Immature natural killer cell (primary cell): ENCODE measurements at places on chromosomes 3 and 15. TPM values are rescaled to one million over a fixed set of nuclear protein-coding genes. Genes with fewer than 3 reads are reported as not detected.

DNA sequence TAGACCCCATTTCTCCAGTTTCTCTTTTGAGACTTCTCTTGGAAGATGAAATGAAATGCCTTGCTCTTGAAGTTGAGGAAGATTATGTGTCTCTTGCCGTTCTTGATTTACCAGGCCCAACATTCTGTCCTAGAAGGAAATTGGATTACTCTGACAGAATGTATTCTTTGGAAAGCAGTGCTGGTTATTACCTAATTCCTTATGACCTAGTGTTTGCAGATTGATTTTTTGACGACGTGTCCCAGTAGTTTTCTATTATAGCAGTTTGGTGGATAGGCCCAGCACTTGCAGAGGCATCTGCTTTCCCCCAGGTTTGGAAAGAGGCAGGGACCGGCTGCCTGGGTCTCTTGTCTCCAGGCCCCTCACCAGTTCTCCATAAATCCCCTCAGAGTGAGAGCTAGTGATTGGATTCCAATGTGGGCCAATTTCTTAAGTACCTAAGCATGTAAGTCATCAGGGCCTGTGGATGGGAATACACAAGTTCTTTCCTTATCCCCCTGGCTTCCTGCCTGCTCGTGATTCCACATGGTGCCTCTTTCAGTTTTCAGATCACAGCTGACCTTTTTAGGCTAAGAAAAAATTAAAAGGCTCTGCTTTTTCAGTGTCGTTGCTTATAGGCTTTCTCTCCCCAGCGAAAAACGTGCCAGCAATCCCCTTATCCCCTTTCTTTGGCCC, 50.2 kb downstream of the EPHB3 start:
- no peak for DNase-seq

DNA sequence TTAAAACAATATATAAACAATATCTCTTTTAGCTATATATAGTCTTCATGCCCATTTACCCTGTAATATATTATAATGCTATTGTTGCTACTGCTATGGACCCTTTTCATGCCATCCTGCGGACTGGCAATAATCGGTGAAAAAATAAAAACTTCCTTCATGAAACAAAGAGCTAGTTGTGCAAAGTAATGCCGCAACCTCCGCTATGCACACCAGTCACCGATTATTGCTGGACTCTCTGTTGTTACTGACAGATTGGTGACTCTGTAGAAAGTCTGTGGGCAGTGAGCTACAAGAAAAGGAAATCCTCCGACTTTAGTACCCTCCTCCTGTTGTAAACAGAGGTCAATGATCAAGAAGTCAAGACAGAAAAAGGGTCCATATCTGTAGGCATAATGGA, 17.9 kb upstream of the ICE2 start:
- DNase-seq = no peak

- no peak for DNase-seq
These were observed 15.0 kb upstream of the CACNA2D2 start for GRCh38 chr3:50518436-50518835.

GRCh38 chr3:71142441-71143161, 440.9 kb downstream of the FOXP1 start:
- DNase-seq = no peak

DPPA2 gene
- polyA plus RNA-seq = not detected

DNA sequence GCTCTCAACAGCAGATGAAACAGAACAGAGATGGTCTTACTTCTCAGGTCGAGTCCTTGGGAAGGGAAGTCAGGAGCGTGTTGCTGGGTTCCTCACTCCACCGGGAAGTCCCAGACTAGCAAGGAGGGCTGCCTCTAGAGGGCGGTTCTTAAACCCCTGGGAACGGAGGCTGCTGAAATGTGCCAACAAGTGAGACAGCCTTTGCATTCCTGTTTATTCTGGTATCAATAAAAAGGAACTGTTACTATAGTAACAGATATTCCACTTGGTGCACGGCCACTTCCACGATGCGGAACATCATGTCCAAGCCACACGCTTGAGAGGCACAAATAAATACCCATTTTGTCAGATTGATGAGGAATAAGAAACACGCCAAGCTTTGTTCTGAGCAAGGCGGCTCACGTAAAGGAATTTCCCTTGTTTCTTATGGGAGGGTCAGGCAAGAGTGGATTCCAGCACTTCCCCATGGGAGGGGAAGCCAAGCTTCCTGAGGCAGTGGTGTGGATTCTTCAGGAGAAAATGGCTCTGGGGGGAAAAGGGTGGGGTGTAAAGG, at the start of gene FAM107A:
Gene FAM107A (minus strand): TSS at position 123 of the 553 bp plus-strand sequence. CDS start 7,531 bp downstream, outside the sequence.
- no peak for DNase-seq

DNA sequence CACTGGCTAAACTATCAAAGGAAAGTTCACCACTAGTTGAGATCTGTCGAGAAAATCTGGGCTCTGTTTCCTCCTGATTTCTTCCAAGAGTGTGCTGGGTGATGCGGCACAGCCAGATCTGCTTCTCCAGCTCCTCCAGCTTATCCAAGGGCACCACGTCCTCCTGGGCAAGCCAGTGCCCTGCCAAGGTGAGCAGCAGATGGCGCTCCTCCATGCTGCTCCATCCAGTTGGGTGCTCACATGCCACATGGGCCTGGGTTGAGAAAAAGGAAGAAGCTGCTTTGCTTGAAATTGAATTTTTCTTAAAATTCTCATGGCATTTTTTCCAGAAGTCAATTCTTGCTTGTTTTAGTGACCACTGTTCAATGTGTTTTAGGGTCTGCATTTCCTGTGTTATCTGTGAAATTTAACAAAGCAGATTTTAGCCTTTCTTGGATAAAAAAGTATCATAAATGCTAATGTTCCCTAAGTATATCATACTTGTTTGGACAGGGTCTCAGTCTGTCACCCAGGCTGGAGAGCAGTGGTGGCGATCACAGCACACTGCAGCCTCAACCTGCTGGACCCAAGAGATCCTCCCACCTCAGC, 47.3 kb downstream of the EIF3J start:
- no peak for DNase-seq

TLR9 gene
- not detected for polyA plus RNA-seq

GRCh38 chr3:158789592-158789991, 12.3 kb upstream of the MFSD1 start:
- no peak for DNase-seq

DNA sequence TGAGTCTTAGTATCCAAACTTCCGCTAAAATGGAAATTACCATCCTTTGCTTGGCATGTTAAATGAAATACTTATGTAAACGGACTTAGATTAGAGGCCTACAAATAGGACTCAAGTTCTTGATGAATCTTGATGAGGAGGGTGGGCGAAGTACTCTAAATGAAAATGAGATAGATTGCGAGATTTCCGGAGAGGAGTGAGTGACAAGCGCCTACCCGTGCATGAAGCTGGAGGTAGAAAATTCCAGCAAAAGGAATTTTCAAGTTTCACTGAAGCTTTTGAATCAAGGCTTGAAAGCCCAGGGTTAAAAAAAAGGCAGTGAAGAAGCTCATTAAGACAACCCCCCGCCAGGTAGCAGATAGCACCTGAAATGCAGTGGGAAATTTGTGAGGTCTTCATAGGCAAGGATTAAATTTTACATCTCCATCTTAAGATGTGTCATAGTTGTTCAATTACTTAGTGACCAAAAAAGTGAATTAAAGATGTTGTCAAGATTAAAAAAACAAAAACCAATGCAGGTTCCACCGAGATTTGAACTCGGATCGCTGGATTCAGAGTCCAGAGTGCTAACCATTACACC, 655 bp upstream of the RAB11A start:
- no peak for DNase-seq

ASB14 gene
- polyA plus RNA-seq = not detected

GRCh38 chr3:61132062-61132461, 119.2 kb downstream of the FHIT start:
- no peak for DNase-seq

DNA sequence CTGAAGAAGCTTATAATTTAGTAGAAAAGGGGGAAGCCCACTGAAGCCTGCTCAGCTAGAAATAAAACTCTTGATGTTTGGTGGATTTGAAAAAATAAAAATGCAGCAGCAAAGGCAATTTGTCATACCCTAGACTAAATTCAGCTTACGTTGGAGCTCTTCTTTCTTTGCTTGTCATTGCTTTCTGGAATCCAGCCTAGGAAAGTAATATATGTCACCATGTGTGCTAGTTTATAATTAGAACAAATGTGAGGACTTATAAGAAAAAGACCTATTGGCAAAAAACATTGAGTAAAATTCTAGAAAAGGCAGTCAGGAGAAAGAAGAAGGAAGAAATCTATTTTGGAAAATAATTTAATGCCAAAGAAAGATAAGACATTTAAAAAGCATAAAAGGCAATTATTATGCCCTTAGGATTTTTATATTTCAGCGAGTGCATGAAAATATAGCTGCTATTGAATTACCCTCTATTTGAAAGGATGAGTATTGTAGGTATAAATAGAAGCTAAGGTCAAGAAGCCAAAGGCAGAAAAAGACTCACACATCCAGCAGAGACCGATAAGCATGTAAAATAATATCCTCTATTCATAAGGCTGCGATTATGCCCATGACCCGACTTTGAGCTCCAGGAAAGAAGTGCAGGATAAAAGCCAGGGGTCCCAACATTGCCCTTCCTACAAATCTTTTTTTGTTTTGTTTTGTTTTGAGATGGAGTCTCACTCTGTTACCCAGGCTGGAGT, 10.6 kb upstream of the BTBD1 start:
- no peak for DNase-seq

- DNase-seq = no peak
These were observed 26.9 kb upstream of the CACNA2D2 start for GRCh38 chr3:50530001-50530970.

DNA sequence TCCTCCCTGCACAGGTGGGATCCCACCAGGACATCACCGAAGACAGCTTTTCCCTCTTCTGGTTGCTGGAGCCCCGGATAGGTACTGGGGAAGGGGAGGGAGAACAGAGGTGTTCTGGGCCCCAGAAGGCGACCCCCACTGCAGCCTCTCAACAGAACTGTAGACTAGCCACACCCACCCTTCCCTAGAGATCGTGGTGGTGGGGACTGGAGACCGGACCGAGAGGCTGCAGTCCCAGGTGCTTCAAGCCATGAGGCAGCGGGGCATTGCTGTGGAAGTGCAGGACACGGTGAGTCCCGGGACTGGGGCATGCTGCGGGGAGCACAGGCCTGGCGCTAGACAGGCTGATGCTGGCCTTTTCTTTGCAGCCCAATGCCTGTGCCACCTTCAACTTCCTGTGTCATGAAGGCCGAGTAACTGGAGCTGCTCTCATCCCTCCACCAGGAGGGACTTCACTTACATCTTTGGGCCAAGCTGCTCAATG, 809 bp downstream of the NDUFAF3 start:
- DNase-seq = no peak

GRCh38 chr3:129490273-129490675, 38.2 kb upstream of the RHO start:
- DNase-seq = peak; percentile 70

DNA sequence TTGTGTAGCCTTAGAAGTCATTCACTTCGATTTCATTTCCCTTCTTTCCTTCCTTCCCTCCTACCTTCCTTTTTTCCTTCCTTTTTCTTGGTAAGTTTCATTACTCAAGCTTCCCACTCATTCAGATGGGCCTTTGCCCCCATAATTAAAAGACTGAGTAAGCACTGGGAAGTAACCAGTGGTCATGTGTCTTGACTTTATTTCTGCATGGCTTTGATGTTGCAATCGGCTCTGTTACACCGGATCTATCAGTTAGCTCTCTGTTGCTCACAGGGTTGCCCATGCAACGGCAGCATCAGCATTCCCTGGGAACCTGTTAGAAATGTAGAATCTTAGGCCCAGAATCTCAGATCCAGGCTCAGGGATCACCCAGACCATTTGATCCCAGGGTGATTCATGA, 25.6 kb upstream of the LARS2 start:
- DNase-seq = no peak

DNA sequence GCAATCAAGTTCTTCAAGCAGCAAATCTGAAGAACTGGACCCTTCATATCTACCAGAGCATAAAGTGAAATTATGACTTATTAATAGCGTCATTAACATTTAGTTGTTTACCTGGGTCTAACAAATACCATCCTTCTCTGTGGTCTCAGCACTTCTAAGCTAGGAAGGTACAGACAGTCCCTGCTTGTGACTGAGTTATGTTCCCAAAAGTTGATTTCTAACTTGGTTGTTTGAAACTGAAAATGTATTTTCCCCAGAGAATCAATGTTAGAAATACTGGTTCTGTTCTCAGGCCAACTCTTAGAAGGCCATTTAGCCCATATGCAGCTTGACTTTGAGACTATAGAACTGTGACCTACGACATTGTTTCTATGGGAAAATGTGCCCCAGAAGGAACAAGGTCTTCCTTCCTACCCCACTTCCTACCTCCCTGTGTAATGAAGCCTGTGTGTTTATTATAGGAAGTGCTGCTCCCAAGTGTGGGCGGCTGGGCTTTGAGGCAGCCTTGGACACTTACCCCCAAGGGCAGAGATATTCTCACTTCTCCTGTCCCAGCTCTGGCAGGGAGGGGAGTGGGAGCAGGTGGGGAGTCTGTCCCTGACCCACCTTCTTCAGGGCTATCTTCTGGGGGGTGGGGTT, 12.2 kb upstream of the MAPK6 start:
- no peak for DNase-seq

GRCh38 chr3:14374444-14374883, 27.9 kb upstream of the SLC6A6 start:
- DNase-seq = no peak

DNA sequence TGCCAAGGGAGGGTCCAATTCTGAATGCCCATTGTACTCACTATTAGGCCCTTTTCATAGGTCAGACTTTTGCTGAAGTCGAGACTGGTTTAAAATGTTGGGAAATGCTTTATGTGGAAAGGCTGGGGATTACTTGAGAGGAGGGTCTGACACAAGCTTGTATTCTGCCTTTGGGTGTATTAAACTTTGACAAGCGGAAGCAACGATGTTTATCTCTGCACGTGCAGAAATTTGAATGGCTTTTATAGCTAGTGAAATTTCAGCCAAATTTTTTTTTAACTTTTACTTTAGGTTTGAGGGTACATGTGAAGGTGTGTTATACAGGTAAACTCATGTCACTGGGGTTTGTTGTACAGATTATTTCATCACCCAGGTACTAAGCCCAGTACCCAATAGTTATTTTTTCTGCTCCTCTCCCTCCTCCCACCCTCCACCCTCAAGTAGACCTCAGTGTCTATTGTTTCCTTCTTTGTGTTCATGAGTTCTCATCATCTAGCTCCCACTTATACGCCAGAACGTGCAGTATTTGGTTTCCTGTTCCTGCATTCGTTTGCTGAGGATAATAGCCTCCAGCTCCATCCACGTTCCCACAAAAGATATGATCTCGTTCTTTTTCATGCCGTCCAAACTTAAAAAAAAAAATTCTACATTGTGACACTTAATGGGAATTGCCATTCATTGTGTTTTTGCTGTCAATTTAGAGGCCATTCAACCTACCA, 223.0 kb upstream of the BHLHE40 start:
- DNase-seq = no peak

DNA sequence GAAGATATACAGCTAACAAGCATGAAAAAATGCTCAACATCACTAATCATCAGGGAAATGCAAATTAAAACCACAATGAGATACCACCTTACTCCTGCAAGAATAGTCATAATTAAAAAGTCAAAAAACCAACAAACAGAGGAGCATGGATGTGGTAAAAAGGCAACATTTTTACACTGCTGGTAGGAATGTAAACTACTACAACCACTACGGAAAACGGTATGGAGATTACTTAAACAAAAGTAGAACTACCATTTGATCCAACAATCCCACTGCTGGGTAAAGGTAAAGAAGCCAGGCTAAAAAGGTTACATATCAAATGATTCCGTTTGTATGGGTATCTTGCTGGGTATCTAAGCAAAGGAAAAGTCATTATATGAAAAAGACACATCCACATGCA, 53.8 kb downstream of the STAG1 start:
- no peak for DNase-seq

- DNase-seq = no peak
These were observed 83.4 kb upstream of the NANOGP8 start for GRCh38 chr15:35168464-35168863.

GRCh38 chr15:77982127-77982490, 95.4 kb downstream of the TBC1D2B start:
- no peak for DNase-seq

A4GNT gene
- polyA plus RNA-seq = not detected
